ENCODE measurements at places on chromosomes 4 and X.

DNA sequence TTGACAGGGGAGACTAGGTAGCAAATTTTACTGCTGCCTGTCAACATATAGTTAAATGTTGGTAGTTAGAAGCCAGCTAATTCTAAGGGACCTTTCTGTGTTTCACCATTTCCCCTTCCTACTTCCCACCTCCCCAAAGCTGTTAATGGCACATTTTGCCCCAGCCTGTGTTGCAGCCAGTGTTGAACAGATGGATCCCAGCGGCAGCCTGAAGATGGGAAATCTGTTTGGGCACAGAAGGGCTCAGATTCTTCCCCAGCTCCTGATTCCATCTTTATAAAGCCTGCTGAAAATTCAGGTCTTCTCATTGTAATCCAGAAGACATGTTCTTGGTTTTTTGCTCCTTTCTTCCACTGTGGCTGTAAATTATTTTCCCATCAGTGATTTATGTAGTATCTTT lies 89.0 kb downstream of the SPRY1 start:
- peak; percentile 47 for DNase-seq

GRCh38 chr4:102598086-102598761 lies 97.1 kb downstream of the NFKB1 start:
- no peak for DNase-seq

GRCh38 chr4:41573502-41574001 lies 35.6 kb downstream of the LIMCH1 start:
- no peak for DNase-seq

DNA sequence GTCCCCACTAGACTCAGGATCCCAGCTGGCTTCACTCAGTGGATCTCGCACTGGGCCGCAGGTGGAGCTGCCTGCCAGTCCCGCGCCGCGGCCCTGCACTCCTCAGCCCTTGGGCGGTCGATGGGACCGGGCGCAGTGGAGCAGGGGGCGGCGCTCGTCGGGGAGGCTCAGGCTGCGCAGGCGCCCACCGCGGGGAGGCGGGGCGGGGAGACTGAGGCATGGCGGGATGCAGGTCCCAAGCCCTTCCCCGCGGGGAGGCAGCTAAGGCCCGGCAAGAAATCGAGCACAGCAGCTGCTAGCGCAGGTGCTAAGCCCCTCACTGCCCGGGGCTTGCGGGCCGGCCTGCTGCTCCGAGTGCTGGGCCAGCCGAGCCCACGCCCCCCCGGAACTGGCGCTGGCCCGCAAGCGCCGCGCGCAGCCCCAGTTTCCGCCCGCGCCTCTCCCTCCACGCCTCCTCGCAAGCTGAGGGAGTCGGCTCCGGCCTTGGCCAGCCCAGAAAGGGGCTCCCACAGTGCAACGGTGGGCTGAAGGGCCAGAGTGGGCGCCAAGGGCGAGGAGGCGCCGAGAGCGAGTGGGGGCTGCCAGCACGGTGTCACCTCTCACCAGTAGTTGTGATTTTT lies 1038.0 kb downstream of the PCDH19 start:
- no peak for DNase-seq

- no peak for DNase-seq
Measured at GRCh38 chrX:11764602-11765067, 6.6 kb downstream of the MSL3 start.

GRCh38 chrX:79592259-79592658 lies 225.1 kb upstream of the ITM2A start:
- no peak for DNase-seq

GRCh38 chrX:34493086-34493485 lies 164.0 kb downstream of the TMEM47 start:
- no peak for DNase-seq

DNA sequence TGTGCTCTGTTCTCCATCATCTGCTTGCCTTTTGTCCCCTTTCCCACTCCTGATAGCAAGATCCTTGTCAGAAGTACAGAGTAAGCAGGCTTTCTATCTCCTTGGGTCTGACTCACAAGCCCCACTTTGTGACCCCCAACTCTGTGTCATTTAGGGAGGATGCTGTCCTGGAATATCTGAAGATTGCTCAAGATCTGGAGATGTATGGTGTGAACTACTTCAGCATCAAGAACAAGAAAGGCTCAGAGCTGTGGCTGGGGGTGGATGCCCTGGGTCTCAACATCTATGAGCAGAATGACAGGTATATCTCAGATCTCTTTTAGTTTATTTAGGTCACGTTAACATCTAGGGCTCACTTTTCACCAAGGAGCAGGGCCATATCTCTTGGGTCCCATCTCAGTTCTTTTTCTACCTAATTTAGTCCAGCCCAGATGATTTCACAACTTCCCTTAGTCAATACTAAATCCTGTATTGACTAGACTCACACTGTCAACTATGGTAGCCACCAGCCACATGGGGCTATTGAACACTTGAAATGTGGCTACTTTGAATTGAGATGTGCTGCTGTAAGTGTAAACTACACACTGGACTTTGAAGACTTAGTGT lies 64.3 kb downstream of the MSN start:
- no peak for DNase-seq

- no peak for DNase-seq
Measured at GRCh38 chr4:8603931-8604330, 11.4 kb downstream of the CPZ start.

DNA sequence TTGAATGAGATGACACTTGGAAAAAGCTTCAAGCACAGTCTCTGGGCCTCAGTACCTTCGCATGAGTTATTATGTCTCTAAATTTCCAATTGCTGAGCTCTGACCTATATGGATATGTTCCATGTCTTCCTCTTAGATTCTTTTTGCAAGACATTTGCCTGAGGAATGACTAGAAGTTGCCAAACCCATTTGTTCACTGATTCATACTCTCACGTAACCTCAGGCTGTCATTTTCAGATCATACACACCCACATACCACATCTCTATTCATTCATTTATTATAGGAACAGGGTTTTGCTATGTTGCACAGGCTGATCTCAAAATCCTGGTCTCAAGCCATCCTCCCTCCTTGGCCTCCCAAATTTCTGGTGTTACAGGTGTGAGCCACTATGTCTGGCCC lies 2137.1 kb upstream of the TENM3 start:
- DNase-seq: no peak

GRCh38 chrX:111955901-111956300 lies 79.9 kb downstream of the TRPC5OS start:
- DNase-seq: peak; percentile 15

- DNase-seq: no peak
Measured at GRCh38 chr4:105780176-105780575, 71.6 kb downstream of the GSTCD start.

DNA sequence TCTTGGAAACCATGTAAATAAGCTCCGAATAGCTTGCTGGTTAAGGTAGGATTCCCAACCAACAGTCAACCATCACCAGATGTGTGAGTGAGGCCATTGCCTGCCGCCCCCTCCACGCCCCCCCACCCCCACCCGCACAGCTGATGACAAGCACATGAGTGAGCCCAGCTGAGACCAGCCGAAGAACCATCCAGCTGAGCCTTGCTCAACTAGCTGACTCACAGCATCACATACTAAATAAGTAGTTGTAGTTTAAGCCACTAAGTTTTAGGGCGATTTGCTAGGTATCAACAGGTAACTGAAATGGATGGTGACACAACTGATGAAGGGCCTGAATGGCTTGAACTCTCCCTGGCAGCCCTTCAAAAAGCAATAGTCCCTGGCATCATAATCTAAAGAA lies 1.6 kb upstream of the CCDC149 start:
- no peak for DNase-seq

GRCh38 chr4:37383579-37384229 lies 139.2 kb downstream of the NWD2 start:
- no peak for DNase-seq

- DNase-seq: no peak
Measured at GRCh38 chr4:176654565-176655216, 138.0 kb downstream of the VEGFC start.

DNA sequence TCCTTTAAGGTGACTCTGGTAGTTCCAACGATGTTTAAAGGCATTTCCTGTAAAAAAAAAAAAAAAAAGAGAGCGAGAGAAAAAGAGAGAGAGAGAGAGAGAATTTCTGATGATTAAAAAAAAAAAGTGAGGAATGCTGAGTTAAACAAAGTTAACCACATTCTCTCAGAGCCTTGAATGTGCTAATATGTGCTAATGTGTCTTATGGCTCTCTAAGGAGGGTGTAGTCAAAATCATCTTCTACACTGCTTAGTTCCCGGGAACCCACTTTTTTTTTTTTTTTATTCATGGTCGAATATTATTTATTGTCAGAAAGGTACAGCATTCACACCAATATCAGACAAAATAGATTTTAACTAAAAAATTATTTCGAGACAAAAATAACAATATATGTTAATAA lies 111.7 kb downstream of the SNCA start:
- no peak for DNase-seq

DNA sequence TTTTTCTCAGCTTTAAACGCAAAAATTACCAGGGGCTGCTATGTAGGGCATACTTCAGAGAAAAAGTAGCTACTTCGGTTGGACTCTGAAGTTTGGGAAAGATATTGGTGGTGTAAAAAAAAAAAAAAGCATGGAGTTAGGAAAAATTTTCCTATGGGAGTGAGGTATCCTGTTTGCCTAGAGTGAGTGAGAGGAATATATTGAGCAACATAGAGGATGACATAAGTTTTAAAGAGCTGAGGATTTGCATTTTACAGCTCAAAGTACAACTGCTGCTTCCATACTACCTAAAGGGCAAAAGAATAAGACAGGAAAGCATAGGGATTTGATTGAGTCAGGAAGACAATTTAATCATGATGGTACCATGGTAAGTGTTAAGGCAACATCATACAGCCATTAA lies 7.3 kb downstream of the GPRASP1 start:
- DNase-seq: no peak

DNA sequence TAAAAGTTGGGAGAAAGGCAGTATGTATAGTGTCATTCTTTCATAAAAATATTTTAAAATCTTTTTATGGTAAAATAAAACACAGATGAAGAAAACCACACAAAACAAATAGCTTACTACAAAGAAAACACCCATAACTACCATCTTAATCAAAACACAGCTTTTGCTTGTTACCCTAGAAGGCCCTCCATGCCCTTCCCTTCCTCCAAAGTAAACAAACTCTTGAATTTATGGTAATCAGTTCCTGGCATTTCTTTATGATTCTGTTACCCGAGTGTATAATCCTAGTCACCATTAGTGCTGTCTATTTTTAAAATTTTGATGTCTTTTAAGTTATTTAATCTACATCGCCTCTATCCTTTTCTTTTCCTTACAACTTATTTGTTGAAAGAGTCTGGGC lies 170.9 kb downstream of the APBB2 start:
- DNase-seq: no peak

GRCh38 chr4:118683513-118683912 lies 1.7 kb upstream of the METTL14 start:
- no peak for DNase-seq

All from NCI-H2171 treated with DMSO at 0.1 percent for 48 hours (cell line).